ENCODE measurements at places on chromosomes 2 and 18. TPM values are rescaled to one million over a fixed set of nuclear protein-coding genes. Genes with fewer than 3 reads are reported as not detected.

CDCA7 gene
- 128 TPM for total RNA-seq

RAB6C gene
- not detected for total RNA-seq

LIMS1 gene
- total RNA-seq, result 49.1 TPM

APOB gene
- not detected for total RNA-seq

PREB gene
- total RNA-seq, result 82.6 TPM

REG3G gene
- total RNA-seq, result not detected

BMP10 gene
- not detected for total RNA-seq

TWIST2 gene
- total RNA-seq, result not detected

- no peak overlapping the region for H3K4me3 ChIP-seq
- DNase-seq, result no peak
- no peak overlapping the region for H3K27ac ChIP-seq
Observed at GRCh38 chr18:9594823-9595596, 19.3 kb downstream of the PPP4R1 start.

DNA sequence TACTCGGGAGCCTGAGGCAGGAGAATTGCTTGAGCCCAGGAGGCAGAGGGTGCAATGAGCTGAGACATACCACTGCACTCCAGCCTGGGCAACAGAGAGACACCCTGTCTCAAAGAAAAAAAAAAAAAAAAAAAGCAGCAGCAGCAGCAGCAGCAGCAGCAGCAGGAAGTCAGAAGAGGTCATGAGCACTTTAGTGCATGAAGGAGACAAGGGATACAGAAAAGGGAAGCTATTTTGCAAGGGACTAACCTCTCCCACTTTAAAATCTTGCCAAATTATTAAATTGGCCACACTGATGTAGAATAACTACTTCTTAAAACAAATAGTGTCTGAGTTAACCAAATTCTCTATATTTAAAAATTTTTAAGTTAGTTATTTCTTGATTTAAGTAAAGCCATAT is 113.4 kb upstream of the PDE1A start:
- no peak overlapping the region for H3K4me3 ChIP-seq
- no peaks in the 10 kb centered on the region for H3K27me3 ChIP-seq
- H3K4me1 ChIP-seq, result no peaks in the 10 kb centered on the region
- H3K36me3 ChIP-seq, result no peaks in the 10 kb centered on the region
- no peak for DNase-seq

- H3K36me3 ChIP-seq, result no peaks in the 10 kb centered on the region
- no peak overlapping the region for H3K27ac ChIP-seq
- DNase-seq, result no peak
- H3K4me3 ChIP-seq, result no peak overlapping the region
Observed at GRCh38 chr2:11591091-11591490, 57.2 kb downstream of the GREB1 start.

- no peak overlapping the region for H3K27ac ChIP-seq
- H3K27me3 ChIP-seq, result peaks cover 7% of the 10 kb centered on the region
- no peak for DNase-seq
- H3K4me1 ChIP-seq, result peaks cover 2% of the 10 kb centered on the region
- no peak overlapping the region for H3K4me3 ChIP-seq
- H3K36me3 ChIP-seq, result no peaks in the 10 kb centered on the region
Observed at GRCh38 chr2:126890136-126890510, 8.6 kb upstream of the TEX51 start.

DNA sequence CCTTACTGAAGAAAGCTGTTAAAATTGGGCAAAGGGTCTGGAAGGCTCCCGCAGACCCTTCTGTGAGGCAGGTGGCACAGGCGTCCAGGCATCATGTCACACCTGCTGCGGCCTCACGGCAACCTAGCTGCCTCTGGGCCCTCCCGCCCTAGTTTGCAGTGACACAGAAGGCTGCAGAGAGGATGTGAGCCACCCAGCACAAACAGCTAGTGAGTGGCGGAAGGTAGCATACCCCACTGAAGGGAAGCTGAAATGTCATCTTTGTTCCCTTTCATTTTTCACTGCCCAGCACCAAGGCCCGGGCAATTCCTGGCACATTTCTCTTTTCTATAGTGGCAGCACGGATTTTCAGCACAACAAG is 53.8 kb downstream of the TRAPPC12 start:
- peaks cover 19% of the 10 kb centered on the region for H3K36me3 ChIP-seq
- no peaks in the 10 kb centered on the region for H3K27me3 ChIP-seq
- H3K27ac ChIP-seq, result no peak overlapping the region
- DNase-seq, result no peak
- no peak overlapping the region for H3K4me3 ChIP-seq

DNA sequence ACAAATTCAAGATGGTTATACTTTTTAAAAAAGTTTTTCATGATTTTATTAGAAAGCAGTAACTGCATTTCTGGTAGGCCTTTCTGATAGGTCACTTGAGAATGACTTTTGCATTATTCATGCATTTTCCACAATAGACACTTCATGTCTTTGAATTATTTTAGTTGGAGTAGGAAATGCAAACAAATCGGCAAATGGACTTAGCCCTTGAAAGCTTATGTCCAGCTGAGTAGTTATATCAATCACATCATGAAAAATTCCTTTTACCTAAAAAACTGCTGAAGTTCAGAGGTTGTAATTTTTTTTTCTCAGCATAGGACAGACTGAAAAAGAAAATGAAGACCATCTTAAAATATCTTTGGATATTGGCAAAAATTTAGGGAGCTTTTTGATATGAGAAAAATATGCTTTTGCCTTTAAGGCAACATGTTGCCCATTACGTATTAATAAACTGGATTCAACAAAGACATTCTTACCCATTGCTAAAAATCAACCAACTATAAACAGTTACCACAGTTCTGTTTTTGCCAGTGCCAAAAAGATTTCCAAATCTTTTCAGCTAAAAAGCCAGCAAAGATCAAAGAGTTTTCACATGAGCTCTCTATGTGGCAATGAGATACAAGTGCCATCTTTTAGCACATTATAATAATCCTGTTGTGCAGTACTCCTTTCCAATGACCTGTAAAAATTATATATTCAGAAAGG is 45.5 kb upstream of the FRZB start:
- H3K27me3 ChIP-seq, result no peaks in the 10 kb centered on the region
- H3K27ac ChIP-seq, result no peak overlapping the region
- H3K4me3 ChIP-seq, result no peak overlapping the region
- no peaks in the 10 kb centered on the region for H3K36me3 ChIP-seq

- H3K27ac ChIP-seq, result no peak overlapping the region
- H3K4me3 ChIP-seq, result no peak overlapping the region
- no peaks in the 10 kb centered on the region for H3K36me3 ChIP-seq
- no peak for DNase-seq
- H3K4me1 ChIP-seq, result no peaks in the 10 kb centered on the region
Observed at GRCh38 chr2:67881816-67882215, 181.0 kb downstream of the C1D start.

GRCh38 chr2:196244966-196245365 is 73.6 kb upstream of the STK17B start:
- no peaks in the 10 kb centered on the region for H3K27me3 ChIP-seq
- no peak overlapping the region for H3K4me3 ChIP-seq
- DNase-seq, result no peak
- no peak overlapping the region for H3K27ac ChIP-seq

DNA sequence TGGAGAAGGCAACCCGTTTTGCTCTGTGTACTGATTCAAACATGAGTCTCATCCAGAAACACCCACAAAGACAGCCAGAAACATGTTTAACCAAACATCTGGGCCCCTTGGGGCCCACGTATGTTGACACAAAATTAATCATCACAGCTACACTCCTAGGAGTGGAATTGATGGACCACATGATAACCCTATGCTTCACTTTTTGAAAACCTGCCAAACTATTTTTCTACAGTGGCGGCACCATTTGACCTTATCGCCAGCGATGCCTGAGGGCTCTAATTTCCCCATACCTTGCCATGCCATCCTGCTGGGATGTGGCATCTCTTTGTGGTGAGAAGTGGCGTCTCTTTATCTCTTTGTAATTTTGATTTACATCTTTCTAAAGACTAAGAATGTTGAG is 38.5 kb downstream of the PSMG2 start:
- H3K4me1 ChIP-seq, result peaks cover 10% of the 10 kb centered on the region
- H3K27ac ChIP-seq, result no peak overlapping the region
- no peak for DNase-seq
- no peaks in the 10 kb centered on the region for H3K27me3 ChIP-seq

DNA sequence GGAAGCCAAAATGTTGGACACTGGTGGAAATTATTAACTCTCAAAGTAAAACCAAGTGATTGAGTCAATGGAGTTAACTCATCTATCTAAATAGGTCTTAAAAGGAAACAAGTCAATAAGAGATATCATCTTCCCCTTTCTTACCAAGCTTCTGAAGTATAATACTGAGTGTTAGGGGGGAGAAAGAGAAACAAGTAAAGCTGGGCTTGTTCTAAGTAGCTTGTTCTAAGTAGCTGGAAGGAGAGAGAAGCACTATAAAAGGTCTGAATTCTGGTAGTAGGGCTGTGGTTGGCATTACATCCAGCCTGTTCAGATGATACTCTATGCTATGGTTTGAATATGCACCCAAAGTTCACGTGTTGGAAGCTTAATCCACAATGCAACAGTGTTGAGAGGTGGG is 26.8 kb downstream of the YES1 start:
- no peaks in the 10 kb centered on the region for H3K27me3 ChIP-seq
- H3K4me3 ChIP-seq, result no peak overlapping the region
- no peak overlapping the region for H3K27ac ChIP-seq
- DNase-seq, result no peak
- peaks cover 40% of the 10 kb centered on the region for H3K4me1 ChIP-seq
- H3K36me3 ChIP-seq, result peaks cover 3% of the 10 kb centered on the region

DNA sequence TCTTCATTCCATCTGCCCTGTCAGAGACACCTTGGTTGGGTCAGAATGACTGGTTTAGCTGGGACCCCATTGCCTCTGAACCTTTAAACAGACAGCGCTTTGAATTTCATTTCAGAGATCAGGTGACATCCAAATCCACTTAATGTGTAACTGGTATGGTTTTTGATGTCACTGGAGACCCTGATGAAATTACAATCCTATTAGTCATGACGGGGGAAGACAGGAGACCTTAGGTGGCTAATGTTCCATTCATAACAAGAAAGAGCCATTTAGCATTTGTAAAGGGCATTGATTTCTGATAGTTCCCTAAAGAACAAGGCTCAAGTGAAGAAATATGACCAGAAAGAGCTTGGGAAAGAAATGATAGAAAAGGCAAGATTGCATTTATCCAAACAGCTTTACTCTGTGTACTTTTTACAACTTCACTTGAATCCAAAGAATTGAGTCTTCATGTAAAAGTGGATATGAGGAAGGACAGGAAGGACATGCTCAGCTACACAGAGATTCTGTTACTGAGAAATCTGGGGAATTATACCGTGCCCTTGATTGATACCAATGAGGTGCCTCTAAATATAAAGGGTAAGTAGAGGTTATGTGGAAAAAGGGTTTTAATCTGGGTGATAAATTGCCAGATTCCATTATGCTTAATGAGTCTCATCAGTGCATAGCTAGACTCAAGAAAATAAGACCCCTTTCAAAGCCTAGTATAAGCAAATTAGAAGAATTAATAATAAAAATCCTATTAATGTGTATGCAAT is 198.2 kb downstream of the NCKAP5 start:
- H3K4me1 ChIP-seq, result no peaks in the 10 kb centered on the region
- H3K27ac ChIP-seq, result no peak overlapping the region
- DNase-seq, result no peak

DNA sequence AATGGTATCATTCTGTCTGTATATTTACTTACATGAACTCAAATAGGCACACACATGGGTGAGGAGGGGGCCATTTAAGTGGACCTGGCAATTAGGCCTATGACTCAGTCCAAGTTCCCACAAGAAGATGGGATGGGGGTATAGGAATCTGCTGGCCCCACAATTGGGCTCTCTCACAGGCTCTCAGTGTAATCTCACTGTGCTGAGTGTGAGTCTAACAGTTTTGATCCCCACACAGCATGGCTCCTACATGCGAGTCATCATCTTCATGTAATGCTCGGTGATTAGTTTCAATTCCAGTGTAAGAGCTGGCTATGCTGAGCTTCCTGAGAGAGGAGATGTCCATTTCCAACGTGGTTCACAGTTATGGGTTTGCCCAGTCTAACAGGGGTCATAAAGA is 114.0 kb downstream of the GATA6 start:
- no peak overlapping the region for H3K27ac ChIP-seq

DNA sequence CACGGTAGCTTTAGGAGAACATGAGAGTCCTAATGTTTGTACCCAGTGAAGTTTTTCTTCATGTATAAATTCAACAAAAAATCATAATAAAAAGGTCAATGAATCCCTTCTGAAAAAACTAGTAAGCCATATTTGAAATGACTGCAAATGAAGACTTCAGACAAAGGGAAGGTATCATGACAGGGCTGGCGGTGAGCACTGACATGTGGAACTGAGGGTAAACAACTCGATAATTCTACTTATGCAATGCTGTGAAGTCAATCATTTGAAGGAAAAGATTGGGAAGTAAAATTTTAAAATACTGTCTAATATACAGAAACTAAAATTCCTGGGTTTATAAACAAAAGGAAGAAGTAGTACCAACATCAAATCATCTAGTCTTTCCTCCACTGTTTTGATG is 190.2 kb upstream of the COPS8 start:
- H3K4me1 ChIP-seq, result no peaks in the 10 kb centered on the region
- H3K36me3 ChIP-seq, result no peaks in the 10 kb centered on the region
- peaks cover 10% of the 10 kb centered on the region for H3K27me3 ChIP-seq
- no peak overlapping the region for H3K27ac ChIP-seq
- H3K4me3 ChIP-seq, result no peak overlapping the region

- no peak overlapping the region for H3K4me3 ChIP-seq
- no peaks in the 10 kb centered on the region for H3K4me1 ChIP-seq
- no peaks in the 10 kb centered on the region for H3K36me3 ChIP-seq
- H3K27ac ChIP-seq, result no peak overlapping the region
- H3K27me3 ChIP-seq, result peaks cover 2% of the 10 kb centered on the region
Observed at GRCh38 chr2:238487134-238487533, 60.4 kb downstream of the ASB1 start.

DNA sequence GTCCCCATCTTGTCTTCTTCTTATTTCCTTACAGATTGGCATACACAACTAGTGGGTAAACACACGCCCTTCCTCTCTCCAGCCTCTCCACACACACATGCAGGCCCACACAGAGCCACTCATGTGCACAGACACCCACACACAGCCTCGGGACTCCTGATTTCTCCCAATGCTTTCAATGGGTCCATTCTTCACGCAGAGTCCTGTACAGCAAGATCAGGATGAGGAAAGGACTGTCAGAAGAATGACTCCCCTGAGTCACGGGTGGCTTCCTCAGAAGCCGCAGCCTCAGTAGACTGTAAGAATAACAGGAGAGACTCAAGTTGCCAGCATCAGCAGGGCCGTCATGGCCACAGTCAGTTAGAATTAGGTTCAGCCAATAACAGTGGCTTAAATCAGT is 109.1 kb upstream of the GLI2 start:
- no peak overlapping the region for H3K4me3 ChIP-seq
- no peaks in the 10 kb centered on the region for H3K27me3 ChIP-seq
- DNase-seq, result no peak
- H3K36me3 ChIP-seq, result no peaks in the 10 kb centered on the region
- H3K4me1 ChIP-seq, result no peaks in the 10 kb centered on the region

- H3K36me3 ChIP-seq, result no peaks in the 10 kb centered on the region
- no peaks in the 10 kb centered on the region for H3K27me3 ChIP-seq
- H3K4me3 ChIP-seq, result no peak overlapping the region
- no peak overlapping the region for H3K27ac ChIP-seq
- H3K4me1 ChIP-seq, result no peaks in the 10 kb centered on the region
- no peak for DNase-seq
Observed at GRCh38 chr18:57141208-57142129, 5.4 kb upstream of the BOD1L2 start.

- H3K27ac ChIP-seq, result no peak overlapping the region
- H3K36me3 ChIP-seq, result peaks cover 3% of the 10 kb centered on the region
- peaks cover 23% of the 10 kb centered on the region for H3K27me3 ChIP-seq
- no peak for DNase-seq
- H3K4me3 ChIP-seq, result no peak overlapping the region
Observed at GRCh38 chr2:231010201-231010730, 14.3 kb downstream of the SPATA3 start.

- no peaks in the 10 kb centered on the region for H3K36me3 ChIP-seq
- no peaks in the 10 kb centered on the region for H3K4me1 ChIP-seq
- H3K27ac ChIP-seq, result no peak overlapping the region
- no peak for DNase-seq
- H3K27me3 ChIP-seq, result peaks cover 59% of the 10 kb centered on the region
Observed at GRCh38 chr2:66426244-66427111, 8.4 kb upstream of the MEIS1 start.
